ENCODE measurements at places on chromosomes 1 and 21.

DNA sequence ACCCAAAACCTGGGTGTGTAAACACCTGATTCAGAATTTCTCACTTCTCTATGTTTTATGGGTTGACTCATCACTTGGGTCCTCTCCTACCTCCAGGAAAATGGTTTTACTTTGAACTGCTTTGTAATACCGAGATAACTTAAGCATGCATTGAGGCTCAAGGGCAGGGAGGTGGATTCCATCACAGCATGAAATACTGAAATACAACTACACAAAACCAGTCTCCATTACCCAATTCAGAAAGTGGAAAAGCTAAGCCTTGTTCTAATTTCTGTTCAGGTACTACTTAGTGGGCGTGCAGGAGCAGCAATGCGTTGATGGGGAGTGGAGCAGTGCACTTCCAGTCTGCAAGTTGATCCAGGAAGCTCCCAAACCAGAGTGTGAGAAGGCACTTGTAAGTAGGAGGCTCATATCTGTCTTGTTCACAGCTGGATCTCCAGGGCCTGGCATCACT lies 6.1 kb upstream of the C4BPA start:
- no peak for DNase-seq

DNA sequence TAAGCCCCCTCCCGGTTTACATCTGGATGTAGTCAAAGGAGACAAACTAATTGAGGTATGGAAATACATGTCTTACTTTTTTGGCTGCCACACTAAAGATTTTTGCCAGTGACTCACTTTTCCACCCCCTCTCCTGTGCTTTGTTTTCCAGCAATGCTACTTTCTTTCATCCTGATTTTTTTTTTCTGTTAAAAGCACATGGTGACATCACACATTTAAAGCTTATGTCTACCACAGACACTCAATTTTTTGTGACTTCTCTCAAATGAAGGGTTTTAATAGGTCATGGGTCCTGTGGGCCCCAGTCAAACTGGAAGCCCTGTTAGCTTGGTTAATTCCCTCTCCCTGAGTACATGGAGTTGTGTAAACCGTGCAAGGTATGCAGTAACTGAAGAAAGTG lies 2.2 kb downstream of the PPP1R8 start:
- no peak for DNase-seq

- no peak for DNase-seq
These were observed 288.5 kb upstream of the SNX7 start for GRCh38 chr1:98373056-98373455.

DNA sequence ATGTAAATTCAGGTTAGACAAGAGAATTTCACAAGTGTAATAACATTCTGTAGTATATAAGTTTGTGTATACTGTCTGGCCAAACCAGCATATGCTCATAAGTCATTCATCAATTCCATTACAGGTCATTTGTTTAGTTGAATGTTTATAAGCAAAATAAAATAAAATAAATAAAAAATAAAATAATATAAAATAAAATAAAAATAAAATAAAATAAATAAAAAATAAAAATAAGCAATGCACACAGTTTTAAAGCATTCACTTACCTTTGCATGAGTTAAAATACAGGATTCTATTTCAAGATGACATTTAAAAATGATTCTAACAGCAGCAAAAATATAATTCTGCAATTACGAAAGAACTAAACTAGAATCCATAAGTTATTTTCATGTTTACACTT lies 9.9 kb downstream of the PODN start:
- no peak for DNase-seq

DNA sequence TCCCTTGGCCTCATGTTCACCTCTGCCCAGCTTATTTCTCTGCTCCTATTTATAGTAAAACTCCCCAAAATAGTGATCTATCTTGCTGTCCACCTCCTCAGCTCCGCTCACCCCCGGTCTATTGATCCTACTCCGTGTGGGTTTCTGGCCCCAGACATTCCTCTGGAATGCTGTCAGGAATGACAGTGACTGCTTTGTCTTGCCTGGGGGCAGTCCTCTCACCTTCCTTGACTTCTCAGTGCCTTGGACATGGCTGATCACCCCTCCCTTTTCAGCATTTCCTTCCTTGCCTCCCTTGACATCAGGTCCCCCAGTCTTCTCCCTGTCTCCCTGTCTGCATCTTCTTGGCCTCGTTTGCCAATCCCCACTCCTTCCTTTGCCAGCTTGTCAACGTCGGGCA lies 108.1 kb upstream of the BACE2 start:
- no peak for DNase-seq

DNA sequence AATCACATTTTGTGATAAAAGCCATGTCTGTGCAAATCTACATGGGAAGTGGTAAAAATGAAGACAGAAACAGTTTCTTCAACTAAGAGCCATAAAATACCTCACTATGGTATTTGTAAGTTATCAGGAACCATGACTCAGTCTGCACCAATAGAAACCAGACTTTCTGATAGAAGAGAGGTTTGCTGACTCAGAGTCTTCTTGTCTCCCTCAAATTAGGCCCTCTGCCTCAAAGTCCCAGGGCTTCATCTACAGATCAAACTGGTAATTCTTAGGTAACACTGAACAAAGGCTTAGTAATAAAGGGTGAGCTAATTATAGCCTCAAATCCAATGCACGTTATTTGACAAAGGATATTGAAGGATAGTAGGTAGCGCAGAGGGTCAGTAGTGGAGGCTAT lies 30.9 kb upstream of the SSX2IP start:
- DNase-seq: no peak

GRCh38 chr1:39489567-39490239 lies 1.7 kb upstream of the BMP8A start:
- DNase-seq: no peak

- no peak for DNase-seq
These were observed 162.9 kb upstream of the GJB5 start for GRCh38 chr1:34591751-34592629.

- no peak for DNase-seq
These were observed 49.3 kb downstream of the SCP2 start for GRCh38 chr1:52976183-52977035.

DNA sequence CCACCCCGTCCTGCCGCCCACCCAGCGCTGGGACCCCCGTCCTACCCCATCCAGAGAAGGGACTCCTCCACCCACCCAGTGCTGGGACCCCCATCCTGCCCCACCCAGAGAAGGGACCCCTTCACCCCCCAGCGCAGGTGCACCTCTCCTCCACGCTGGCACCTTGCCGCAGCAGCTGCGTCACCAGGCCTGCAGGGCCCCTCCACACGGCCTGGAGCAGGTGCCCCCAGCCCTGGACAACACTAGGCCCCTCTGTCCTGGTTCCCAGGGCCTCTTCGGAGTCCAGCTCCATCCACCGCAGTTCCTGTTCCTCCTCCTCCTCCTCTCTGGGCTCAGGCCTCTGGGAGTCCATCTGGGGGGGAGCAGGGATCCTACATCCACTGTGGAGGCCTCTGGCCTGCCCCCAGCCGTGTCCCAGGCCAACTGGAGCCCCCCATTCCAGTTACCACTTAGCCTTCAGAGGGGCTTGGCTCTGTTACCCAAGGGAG lies 378 bp downstream of the ANKRD65 start:
- DNase-seq: no peak

DNA sequence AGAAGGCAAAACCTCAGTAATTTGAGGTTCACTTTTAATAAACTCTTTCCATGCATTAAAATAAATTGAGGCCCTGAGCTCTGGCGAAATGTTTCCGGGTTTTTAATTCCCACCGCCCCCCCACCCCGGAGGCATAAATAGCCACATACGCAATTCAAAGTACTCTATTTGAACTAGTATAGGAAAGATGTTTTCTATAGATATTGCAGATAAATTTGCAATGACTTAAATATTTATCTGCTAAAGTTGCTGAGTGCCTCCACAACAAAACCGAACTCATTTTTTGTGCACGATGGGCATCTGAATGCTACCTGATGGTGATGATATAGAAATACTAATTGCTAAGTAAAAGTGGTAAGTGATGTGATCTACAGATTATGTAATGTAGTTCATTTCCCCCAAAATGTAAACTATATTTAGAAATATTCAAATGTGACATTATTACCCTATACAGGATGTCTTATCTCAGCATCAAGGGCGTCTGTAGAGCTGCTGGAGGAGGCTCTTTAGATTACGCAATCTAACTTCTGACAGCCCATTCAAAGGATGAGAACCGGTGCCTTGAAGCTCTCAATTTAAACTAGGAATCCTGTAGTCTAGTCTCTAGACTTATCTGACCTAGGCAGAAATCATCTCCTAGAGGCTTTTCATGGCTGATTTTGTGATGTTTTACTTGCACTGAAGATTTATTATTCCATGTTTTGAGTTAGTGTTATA lies 8.5 kb downstream of the IRF2BP2 start:
- DNase-seq: peak; percentile 38

DNA sequence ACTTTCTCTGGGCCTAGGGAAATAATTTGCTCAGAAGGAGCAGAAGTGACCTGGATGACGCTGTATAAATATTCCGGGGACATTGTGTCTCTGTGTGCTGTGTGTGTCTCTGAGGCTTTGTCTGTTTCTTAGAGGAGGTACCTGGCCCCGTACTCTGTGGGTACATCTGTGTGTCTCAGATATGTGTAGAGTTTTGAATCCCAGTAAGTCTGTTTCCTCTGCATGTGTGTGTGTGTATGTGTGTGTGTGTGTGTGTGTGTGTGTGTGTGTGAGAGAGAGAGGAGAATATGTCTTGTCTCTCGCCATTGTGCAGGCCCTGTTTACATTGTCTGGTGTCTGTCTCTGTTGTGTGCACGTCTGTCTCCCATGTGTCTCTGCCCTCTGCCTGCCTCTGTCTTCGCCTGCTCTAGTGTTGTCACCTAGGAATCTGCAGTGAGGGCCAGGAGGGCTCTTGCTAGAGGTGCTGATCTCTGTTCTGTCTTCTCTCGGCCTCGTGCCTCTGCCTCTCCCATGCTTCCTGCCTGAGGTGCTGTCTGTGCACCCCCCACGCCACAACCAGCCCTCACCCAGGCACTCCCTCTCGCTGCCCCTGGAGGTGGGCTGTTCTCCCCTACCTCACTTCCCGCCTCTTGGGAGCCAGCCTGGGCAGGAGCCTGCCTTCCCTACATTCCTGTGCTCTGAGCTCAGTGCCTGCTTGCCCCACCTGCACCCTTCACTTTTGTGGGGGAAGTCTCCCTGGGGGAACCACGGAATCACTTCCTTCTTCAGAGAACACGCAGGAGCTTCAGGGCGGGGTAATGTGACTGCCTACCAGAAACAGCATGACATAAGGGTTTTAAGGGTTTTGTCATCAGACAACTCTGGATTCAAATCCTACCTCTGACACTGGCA lies 5.9 kb downstream of the MAP7D1 start:
- DNase-seq: no peak

- peak; percentile 38 for DNase-seq
These were observed 135.0 kb downstream of the NAV1 start for GRCh38 chr1:201673915-201674314.

DNA sequence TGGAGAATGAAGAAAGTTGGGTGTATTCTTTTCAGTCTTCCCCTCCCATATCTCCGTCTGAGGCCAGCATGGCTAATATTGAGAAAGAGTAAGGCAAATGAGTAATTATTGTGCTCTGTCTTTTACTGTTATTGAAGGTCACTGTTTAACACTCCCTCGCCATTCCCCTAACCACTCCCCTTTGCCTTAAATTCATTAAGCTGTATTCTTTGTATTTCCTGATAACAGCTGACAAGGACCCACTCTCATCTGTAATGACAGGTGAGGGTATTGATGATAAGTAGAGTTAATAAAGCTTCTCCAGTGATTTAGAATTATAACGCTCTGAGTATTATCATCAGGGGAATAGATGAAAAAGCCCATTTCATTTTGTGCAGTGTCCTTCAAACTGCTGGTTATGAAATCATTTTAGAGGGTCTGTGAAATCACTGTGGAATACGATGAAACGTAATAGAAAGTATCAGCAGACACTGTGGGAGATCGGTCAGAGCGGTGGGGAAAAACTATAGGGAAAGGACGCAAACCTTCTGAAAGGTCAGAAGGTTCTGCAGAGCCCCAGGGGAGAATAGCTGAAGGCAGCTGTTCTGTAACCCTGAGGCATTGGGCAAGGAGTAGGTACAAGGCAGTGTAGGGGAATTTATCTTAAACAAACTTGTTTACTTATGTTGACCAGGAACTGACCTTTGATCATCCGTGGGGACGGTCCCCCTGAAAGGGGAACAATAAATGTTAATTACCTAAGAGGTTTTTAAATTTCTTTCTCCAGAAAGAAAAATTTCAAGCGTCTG lies 46.3 kb upstream of the CACYBP start:
- DNase-seq: no peak

- DNase-seq: no peak
These were observed 277.0 kb upstream of the BRINP3 start for GRCh38 chr1:190754666-190755065.

GRCh38 chr21:19853709-19854575 lies 1144.3 kb upstream of the NCAM2 start:
- DNase-seq: no peak

GRCh38 chr1:20999525-21000244 lies 177.0 kb downstream of the EIF4G3 start:
- DNase-seq: no peak

DNA sequence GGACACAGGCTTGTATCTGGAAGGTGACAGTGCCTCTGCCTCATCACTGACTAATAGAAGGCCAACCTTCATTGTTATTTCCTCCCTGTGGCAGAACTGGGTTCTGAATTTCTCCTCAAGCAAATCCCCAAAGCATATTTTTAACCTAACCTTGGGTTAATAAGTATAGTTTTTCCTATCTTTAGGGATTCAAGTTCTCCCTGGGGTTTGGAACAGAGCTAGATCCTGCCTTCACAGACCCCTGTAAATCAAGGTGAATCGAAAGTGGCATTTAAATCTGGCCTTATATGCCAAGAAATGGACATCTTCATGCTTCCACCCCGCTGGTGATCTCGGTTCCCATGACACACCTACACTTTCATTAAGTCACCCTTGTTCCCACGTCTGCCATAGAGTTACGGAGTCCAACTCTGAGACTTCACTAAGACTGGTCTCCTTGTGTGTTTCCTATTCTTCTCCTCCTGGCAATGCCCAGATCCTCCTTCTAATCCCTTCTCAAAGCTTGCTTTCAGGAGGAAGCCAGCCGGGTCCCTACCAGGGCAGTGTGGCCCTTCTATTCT lies 4.3 kb upstream of the CHI3L2 start:
- no peak for DNase-seq

DNA sequence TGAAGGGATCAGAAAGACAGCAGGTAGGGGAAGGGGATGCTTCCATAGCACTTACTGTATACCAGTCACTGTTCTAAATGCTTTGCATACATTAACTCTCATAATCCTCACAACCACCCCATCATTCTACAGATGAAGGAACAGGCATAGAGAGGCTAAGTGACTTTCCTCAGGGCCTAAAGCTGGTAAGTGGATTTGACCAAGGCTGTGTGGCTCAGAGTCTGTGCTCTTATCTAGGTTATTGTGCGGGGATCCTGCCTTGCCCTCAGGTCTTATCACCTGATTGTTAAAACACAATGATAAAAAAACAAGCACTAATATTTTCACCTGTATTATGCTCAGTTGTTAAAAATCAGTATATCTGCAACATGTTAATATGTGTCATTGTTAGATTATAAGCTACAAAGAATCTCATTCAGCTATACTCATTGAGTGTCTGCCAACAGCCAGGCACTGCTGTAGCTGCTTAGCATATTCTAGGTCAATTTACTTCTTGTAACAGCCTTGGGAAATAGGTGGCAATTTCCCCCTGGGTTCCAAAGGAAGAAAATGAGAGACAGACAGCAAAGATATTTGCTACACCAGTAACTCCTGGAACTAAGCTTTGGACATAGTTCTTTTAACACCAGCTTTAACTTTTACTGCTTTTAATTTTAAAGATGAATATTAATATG lies 38.6 kb upstream of the RBM15 start:
- DNase-seq: no peak

- no peak for DNase-seq
These were observed 667.1 kb downstream of the LTN1 start for GRCh38 chr21:28325618-28326017.
